ENCODE measurements at places on chromosomes 13 and 19. TPM values are rescaled to one million over a fixed set of nuclear protein-coding genes. Genes with fewer than 3 reads are reported as not detected.

The RTBDN gene
- not detected for total RNA-seq

The EXOC3L2 gene
- not detected for total RNA-seq

The CYP2A13 gene
- total RNA-seq = not detected

The CGB1 gene
- total RNA-seq = 0.29 TPM

The PSG3 gene
- not detected for total RNA-seq

Data from osteoblast (primary cell).